ENCODE measurements at places on chromosomes 4 and X. TPM values are rescaled to one million over a fixed set of nuclear protein-coding genes. Genes with fewer than 3 reads are reported as not detected.

NUDT11 gene
- 2.5 TPM for polyA plus RNA-seq

SMIM20 gene
- 32.2 TPM for polyA plus RNA-seq

NALF2 gene
- 1.7 TPM for polyA plus RNA-seq

RASL11B gene
- polyA plus RNA-seq, result 0.07 TPM

UGT2A1 gene
- not detected for polyA plus RNA-seq
